Hair follicle dermal papilla cell (primary cell): ENCODE measurements at places on chromosomes 12 and 14. TPM values are rescaled to one million over a fixed set of nuclear protein-coding genes. Genes with fewer than 3 reads are reported as not detected.

KLRC1 gene
- not detected in 2 replicates for total RNA-seq

P2RX7 gene
- 2.4 TPM in 2 replicates for total RNA-seq

EEA1 gene
- 30.7 and 31.6 TPM in 2 replicates for total RNA-seq

SLC6A15 gene
- 10.8 and 13.8 TPM in 2 replicates for total RNA-seq

ST8SIA1 gene
- total RNA-seq: 7.1 and 7.7 TPM in 2 replicates

GALNT16 gene
- 4.0 and 4.9 TPM in 2 replicates for total RNA-seq

KLRK1 gene
- total RNA-seq: 0.16 TPM in 1 of 2 replicates, not detected in the other

CD27 gene
- 0.36 TPM in 1 of 2 replicates, not detected in the other for total RNA-seq

RPS6KL1 gene
- total RNA-seq: 0.32 and 1.3 TPM in 2 replicates

CD4 gene
- total RNA-seq: 1.7 and 3.2 TPM in 2 replicates

TAS2R8 gene
- 0.12 TPM in 1 of 2 replicates, not detected in the other for total RNA-seq

CCDC92 gene
- 15.7 and 16.6 TPM in 2 replicates for total RNA-seq
